ENCODE measurements at places on chromosomes 16 and 17.

DNA sequence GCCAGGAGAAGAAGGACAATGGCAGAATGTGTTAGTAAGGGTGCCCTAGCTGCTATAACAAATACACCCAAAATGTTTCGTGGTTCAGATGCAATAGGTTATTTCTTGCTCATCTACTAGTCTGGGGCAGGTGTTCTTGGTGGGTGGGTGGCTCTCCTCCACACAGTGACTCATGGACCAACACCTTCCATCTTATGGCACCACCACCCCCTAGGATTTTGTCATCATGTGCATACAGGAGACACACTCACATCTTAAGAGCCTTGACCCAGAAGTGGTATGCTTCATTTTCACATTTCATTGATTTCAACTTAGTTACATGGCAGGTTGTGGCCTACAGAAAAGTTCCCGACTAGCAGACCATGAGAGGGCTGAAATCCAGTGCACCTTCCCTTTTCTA is 114.7 kb downstream of the AMFR start:
- no peak for DNase-seq

DNA sequence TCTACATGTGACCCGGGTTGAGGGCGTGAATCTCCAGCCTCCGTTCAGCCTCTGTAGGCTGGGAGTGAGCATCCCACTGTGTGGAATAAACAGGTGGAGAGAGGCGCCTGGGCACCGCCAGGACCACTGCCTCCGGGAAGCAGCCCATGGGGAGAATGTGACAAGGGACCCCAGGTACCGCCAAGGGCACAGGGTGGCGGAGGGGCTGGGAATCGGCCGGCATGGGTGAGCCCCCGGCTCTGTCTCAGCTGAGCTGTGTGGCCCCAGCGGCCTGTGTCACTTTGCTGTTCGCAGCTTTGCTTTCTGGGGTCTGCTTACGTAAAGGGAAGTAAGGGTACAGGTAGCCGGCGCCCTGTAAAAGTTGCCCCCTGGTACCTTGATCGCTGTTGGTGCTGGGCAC is 11.5 kb downstream of the GSE1 start:
- DNase-seq = no peak

GRCh38 chr17:48055531-48056245 is 7.5 kb downstream of the NFE2L1 start:
- DNase-seq = peak; percentile 42

DNA sequence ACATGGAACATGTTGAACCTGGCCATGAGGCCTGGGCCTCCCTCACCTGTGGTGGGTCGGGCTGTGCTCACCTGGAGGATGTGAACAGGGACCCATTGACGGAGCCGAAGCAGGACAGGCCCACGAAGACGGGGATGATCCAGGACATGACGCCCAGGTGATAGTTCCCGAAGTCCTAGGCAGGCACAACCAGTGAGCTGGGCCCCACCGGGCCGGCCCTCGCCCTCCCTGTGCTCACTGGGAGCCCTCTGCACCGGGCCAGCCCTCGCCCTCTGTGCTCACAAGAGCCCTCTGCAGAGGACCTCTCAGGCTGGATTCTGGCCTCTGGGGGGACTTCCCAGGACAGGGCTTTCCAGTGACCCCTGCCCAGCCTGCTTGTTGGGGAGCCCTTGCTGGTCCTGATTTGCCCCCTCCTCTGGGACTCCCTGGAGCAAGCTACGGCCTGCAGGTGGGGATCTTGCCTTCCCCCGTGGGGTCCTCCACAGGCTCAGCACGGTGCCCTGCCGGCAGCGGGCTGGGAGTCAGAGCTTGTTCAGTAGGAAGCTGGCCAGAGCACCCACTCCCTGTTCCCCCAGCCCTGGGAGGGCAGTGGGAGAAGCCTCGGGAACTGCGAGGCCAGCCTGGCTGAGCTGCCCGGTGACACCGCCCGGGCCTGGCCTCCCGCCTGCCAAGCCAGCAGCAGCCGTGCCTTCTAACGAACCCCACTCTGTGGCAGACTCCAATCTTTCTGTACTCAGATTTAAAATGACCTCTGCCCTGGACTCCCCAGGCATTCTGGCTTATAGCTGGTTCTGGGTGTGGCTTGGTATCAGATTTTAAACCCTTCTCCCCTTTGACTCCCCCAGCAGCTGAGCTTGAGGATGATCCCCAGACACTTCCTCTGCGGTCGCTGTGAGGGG is 30.4 kb downstream of the SLC7A5 start:
- DNase-seq = no peak

- no peak for DNase-seq
Measured at GRCh38 chr17:4483012-4483840, 15.5 kb upstream of the SPNS2 start.
